Stimulated activated CD4-positive, alpha-beta T cell treated with anti-CD3 and anti-CD28 coated beads, TNF-alpha, amount 100 ng/mL, for 48 hours (primary cell): ENCODE measurements at places on chromosomes 3 and 15.

DNA sequence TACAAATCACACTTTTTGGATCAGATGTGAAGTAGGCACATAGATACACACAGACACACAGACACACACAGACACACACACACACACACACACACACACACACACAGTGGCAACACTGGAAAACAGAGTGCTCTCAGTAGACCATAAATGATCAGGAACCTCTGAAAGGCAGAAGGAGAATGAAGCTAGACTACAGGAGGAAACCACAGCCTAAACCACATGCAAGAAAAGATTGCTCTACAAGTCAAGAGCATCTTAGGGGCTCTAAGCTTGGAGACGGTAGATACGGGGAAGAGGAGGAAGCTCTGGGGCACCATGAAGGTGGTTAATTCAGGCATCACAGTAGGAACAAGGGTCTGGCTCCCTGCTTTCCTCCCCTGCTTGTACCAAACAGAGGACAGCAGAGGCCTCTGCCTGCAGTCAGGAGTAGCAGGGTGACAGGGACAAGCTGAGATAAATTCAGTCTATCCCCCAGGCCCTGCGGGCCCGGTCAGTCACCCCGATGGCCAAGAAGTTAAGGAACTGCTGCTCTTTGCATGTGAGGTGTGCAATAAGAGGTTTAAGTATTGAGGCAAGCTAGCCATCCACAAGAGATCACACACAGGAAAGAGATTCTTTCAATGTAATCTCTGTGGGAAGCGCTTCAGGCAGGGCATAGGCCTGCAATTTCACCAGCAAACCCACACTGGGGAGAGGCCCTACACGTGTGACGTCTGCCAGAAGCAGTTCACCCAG is 23.5 kb upstream of the ARPIN start:
- no peak for DNase-seq

DNA sequence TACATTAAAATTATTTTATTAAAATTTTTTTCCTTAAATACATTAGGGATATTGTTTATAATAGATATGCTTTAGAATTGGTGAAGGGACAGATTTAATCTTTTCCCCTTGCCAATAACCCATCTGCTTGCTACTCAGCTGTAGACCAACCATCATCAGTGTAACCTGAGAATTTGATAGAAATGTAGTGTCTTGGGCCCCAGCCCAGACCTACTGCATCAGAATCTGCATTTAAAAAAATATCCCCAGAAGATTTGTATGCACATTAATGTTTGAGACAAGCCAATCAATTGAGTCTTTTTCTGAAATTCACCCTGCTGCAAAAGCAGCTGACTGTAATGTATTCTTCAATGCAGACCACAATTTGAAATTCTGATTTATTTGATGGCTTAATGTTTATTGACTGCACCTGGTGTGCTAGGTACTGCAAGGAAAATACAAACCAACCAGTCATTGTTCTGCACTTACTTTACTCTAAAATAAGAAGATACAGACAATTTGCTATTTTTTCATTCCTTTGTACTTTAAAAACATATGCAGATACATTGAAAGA is 190.7 kb upstream of the SGO1 start:
- DNase-seq = no peak

GRCh38 chr3:61807865-61808276 is 246.5 kb downstream of the PTPRG start:
- no peak for DNase-seq

DNA sequence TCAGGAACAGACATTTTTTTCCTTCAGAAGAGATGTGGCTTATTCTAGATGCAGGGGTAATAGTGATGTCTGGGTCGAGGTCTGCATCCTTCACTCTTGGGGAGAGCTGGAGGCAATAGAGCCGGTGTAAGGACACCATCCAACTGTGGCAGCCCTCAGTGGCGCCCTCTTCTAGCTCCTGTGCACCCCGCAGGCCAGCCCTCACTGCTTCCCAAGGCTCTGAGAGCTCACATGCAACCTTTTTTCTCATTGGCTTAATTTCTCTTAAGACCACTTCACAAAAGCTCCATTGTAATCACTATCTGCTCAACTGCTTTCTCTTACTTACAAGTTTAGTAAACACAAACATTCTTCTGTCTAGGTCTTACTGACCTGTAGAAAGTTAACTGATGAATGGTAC is 3.9 kb upstream of the VPS8 start:
- DNase-seq = no peak

GRCh38 chr3:126845920-126846715 is 136.8 kb upstream of the PLXNA1 start:
- DNase-seq = no peak

DNA sequence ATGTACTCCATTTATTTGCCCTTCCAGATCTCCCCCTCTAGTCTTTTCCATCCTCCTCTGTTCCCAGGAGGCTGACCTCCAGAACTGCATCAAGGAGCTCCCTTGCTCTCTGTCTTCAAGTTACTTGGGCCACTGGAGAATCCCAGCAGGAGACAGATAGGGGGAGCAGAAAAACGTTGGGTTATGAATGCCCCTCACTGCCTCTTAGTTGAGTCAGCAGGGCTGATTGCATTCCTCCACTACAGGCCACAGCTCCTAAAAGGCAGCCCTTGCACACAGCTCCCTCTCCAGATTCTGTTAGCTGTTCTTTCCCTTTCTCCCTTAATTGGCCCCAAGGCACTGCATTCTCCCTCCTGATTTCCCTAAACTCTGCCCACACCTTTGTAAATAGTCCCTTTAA is 12.4 kb upstream of the CEP152 start:
- DNase-seq = no peak

- DNase-seq = no peak
Measured at GRCh38 chr15:63212050-63213004, 22.9 kb downstream of the RAB8B start.

DNA sequence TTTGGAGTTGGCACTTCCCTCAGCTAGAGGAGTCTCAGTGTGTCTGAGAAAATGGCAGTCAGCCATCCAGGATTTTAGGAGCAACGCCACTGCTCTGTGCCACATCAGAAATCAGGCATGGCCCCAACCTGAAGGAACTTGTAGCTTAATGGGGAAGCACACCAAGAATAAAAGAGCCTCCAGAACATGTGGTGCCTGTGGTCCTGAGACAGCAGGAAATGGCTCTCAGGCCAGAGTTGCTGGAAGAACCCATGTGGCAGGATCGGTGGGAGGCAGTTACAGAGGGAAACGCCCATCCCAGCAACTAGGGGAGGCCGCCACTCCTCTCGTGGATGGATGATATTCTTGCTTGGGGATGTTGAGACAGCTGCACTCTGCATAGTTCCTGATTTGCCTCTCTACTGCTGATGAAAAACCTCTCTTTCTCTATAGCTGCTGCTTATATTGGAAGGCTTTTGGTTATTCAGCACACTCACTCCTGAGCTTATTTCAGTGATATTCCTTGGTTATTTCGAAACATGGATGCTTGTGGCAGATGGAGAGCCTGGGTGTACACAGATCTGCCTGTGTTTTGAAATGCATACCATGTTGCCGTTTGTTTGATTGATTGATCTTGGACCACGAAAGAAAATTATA is 52.4 kb downstream of the KLHL25 start:
- DNase-seq = no peak

DNA sequence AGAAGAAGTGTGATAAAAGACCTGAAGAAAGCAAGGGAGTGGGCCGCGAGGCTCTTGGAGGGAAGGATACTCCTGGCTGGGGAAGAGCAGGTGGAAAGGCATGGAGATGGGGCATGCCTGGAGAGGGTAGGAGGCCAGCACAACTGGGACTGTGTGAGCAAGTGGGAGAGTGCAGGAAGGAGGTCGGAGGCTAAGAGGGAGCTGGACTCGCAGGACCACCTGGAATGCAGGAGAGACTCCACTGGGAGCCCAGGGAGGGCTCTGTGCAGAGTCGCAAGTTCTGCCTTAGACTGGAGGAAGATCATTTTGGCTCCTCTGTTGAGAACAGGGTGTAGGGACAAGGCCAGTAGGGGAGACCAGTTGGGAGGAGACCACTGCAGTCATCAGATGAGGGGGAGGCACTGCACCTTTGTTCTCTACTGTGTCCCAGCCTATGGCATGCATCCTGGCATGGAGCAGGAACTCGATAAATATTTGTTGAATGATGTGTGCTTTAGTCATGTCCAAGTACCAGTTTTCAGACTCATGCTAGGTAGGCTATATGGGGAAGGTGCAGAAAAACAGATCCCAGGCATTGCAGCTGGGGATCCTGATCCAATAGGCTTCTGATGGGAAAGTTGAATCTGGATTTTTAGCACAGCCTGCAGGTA is 13.7 kb downstream of the FAM107A start:
- no peak for DNase-seq

GRCh38 chr3:176262071-176262470 is 935.2 kb downstream of the TBL1XR1 start:
- no peak for DNase-seq

DNA sequence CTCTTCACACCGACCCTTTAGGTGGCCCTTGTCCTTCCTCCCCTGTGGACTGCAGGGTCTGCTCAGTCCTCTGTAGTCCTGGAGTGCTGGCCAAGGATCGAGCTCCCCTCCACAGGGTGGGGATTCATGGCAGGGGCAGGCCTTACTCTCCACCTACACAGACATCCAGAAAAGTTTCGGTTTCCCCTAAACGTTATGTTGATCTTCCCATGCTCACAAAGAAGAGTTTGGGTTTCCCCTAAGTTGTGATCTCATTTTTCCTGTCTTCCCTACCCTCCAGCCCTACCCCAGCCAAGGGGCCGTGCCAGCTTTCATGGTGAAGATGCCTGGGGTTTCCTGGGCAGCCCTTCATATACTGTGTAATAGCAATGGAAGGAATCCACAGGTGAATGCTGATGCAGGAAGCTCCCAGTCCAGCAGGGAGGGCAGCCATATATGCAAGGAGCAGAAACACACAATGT is 10.3 kb downstream of the STOML1 start:
- DNase-seq = no peak

- no peak for DNase-seq
Measured at GRCh38 chr15:56249092-56249491, 5.4 kb upstream of the RFX7 start.

DNA sequence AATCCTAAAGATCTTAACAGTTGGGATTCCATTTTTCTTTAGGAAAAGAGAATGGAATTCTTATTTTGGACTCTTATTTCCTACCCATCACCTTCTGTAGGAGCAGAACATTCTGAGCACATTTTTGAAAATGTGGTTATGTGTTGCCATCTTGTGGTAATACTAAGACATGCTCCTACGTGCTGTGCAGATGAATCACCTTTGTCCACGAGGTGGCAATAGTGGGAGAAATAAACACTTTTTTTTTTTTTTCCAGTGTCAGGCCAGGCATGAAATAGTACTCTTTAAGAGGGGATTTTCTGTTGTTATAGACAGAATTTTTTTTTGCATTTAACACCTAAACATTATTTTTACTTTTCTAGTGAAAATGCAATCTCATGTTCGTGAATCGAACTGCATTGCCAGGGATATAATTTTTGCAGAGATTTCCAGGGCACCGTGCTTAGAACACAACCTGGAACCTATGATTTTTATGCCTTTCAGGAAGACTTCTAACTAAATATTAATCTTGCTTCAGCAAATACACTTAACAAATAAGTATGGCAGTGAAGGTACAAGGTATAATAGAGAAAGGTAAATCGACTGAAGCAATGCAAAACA is 196.6 kb downstream of the GAP43 start:
- DNase-seq = peak; percentile 4

- DNase-seq = no peak
Measured at GRCh38 chr3:160841455-160841854, 85.4 kb downstream of the PPM1L start.

DNA sequence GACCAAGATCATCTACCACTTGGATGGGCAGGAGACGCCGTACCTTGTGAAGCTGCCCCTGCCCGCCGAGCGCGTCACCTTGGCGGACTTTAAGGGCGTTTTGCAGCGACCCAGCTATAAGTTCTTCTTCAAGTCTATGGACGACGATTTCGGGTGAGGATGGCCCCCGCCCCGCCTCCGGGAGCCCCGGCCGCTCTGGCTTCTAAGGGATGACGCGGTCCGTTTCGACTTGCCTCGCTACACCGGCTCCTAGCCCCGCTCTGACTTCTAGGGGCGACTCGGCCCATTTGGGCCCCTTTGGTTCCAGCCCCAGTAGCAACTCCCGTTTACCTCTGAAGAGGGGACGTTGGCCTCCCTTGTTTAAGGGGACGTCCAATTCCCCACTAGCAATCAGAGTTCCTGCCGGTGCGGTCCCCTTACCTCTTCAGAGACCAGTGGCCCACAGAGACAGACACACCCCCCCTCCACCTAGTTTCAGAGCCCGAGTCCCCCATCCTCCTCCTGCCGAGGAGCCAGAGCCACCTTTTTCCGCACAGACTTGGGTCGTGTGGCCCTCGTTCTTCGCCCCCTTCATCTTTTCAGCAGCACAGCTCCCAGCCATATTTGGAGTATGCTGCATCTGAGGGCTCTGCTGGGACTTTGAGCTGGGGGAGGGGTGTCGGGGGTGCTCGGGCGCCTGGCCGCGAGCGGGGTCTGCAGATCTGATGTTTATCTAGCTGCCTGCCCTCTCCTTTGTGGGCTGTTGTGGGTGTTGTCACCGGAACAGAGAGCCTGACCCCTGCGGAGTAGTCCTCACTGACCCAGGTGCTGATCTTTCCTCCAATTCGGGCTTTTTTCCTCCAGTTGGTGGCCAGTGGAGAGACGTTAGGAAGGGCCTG is 706 bp downstream of the DVL3 start:
- no peak for DNase-seq

DNA sequence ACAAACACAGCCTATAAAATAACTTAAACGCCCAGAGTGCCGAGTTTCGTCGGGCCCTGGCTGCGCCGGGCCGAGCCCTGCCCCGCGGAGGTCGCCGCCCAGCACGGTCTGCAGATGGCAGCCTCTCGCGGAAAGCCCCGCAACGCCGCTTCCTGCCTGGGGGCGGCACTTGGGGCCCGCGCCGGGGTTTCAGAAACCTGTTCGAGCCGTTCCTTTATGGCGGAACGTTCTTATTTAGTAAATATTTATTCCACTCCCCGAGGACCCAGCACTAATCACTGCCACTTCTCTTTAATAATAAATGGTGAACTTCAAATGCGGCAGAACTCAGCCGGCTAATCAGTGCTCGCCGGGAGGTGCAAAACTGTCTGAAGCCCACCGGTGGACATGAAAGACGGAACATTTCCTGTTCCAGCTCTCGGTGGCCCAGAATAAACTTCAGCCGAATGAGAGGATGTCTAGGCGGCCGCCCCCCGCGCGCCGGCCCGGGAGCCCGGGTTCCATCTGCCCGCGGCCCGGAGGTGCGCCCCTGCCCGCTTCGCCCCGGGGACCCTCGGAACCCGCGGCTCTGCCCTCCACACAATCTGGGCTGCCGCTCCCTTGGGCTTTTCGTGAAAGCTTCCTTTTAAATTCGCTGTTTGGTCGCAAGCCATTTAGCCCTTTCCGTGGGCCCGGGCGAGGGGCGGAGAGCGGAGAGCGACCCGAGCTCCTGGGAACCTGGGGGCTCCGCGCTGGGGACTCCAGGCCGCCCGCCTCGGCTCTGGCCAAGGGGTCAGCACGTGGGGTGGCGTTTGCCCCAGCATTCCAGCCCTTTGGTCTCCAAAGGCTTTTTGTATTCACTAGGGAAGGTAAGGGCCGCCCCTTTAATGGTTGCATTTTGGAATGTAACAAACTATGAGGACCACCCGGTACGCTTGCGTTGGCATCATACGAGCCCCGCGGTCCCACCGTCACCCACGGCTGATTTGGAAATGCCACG is 110.8 kb upstream of the ATP11B start:
- DNase-seq = peak; percentile 28
